ENCODE measurements at places on chromosomes 7 and 10.

- DNase-seq, result no peak
Measured at GRCh38 chr10:49217645-49218044, 29.5 kb upstream of the TMEM273 start.

DNA sequence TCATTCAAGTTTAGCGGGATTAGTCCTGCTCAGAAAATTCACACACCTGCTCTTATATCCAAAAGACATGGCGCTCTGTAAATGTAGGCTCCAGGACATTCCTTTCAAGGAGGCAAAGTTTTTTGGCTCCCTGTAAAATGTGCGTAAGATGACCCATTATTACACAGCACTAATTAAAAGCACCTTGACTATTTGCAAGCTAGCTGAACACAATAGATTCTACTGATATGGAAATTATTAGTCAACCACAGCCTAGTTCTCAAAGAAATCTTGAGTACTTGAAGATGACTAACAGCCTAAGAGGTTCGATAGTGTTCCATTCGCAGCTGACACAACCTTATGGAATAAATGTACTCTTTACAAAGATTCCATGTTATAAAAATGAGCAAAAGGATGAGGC, 175.2 kb downstream of the BMPER start:
- DNase-seq, result no peak

DNA sequence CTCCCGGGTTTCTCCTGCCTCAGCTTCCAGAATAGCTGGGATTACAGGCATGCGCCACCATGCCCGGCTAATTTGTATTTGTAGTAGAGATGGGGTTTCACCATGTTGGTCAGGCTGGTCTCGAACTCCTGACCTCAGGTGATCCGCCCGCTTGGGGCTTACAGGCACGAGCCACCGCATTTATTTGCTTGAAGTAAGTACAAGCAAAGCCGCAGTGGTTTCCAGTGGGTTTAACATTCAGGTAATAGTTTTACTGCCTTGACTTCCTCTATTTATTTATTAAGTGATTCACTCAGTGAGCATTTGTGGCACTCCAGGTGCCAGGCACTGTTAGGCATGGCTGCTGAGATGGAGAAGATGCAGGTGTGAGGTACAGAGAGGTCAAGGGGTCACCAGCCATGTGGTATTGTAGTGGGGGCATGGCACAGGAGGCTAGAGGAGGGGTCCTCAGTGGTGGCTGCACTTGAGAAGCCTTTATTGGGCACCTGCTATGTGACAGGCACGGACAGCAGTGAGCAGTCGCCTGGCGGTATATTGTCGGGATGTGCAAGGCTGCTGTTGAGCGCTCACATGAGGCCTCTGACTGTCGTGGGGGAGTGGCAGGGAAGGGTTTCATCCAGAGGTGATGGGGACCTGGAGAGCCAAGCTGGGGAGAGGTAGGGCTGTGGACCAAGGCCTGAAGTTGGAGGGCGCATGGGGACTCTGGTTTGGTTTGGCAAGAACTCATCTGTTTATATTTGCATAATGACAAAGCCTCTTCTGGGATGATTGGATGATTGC, 54.9 kb downstream of the DOCK1 start:
- DNase-seq, result no peak

DNA sequence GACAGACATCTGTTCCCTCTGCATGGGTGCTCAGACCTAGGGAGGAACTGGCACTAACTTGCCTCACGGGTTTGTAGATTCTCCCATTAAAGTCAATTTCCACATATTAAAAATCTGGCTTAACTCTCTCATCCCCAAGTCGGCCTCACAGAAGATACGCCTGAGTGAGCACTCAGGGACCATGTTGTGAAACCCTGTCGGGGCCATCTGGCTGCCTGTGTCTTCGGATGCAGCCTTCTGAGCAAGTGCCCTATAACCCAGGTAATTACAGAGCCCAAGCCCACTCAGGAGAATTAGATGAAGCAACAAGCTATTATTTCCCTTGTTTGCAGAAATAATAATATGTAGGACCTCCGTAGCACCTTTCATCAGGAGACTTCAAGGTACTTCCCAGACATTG, 219.3 kb upstream of the GLI3 start:
- DNase-seq, result no peak

- DNase-seq, result no peak
Measured at GRCh38 chr10:95564291-95564690, 3.1 kb upstream of the SORBS1 start.

DNA sequence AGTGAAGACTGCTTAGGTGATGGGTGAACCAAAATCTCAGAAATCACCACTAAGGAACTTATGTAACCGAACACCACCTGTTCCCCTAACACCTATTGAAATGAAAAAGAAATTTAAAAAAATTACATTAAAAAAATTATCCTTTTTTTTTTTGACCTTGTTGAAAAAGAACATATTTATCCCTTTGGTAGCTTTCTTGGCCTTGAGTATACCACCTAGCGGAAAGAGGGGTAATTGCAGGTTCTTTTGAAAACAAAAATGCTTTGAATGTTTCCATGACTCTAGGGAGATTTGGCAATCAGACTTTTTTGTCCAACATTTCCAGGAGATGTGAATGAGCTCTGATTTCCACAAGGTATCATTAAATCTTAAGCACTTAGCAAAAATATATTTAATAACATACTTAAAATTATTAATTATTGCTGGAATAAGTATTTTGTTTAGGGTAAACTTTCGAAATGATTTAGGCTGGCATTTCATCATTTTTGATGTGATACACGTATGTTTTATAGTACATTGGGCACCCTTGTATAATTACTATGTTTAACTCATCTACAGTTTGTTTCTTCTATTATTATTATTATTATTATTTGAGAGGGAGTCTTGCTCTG, 47.0 kb upstream of the ELMO1 start:
- no peak for DNase-seq

GRCh38 chr7:82050792-82051191, 280.9 kb upstream of the HGF start:
- no peak for DNase-seq

GRCh38 chr10:110005719-110006118, 2.1 kb upstream of the ADD3 start:
- DNase-seq, result no peak

DNA sequence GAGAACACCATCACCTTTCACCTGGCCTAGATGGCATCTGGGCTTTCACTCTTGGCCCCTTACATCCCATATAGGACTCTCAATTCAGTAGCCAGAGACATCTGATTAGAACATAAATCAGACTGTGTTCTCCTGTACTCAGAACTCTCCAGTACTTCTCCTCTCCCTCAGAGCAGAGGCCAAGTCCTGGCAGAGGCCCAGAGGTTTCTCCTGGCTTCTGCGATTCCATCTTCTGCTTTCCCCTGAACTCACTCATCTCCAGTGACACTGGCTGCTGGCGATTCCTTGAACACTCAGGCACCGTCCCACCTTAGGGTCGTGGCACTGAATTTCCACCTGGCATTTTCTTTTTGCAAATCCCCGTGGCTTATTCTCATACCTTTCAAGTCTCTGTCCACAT, 4.9 kb upstream of the NEUROD6 start:
- no peak for DNase-seq

DNA sequence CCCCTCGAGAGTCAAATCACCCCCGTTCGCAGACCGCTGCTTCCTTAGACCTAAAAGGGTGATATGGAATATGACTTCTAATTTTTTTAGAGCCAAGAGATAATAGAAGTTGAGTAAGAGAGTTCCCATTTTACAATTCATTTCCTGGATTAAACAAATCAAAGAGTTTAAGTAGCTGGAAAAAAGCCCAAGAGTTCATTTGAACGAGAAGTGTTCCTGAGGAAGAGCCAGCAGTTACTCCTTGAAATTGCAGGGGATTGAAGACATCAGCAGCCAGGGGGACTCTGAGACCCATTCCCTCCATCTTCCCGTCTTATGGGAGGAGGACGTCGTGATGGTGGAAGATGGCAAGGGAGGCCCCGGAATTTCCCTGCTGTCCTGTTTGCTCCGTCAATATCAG, 277.0 kb downstream of the WDR11 start:
- no peak for DNase-seq

DNA sequence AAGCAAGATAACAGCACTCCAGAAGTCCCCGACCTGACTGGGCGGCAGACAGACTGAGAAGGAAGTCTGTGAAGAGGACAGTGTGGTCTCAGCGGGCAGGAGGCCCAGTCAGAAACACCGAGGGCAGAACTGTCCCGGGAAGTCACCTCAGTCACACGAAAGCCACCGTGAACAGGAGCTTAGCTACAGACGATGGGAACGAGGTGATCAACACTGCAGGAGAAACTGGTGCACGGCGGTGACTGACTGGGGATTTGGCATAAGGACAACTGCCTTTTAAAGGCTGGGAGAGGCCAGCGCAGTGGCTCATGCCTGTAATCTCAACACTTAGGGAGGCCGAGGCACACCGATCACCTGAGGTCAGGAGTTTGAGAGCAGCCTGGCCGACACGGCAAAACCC, 217.8 kb downstream of the PTPRN2 start:
- DNase-seq, result no peak

GRCh38 chr7:101671371-101672356, 42.6 kb upstream of the MYL10 start:
- DNase-seq, result no peak

DNA sequence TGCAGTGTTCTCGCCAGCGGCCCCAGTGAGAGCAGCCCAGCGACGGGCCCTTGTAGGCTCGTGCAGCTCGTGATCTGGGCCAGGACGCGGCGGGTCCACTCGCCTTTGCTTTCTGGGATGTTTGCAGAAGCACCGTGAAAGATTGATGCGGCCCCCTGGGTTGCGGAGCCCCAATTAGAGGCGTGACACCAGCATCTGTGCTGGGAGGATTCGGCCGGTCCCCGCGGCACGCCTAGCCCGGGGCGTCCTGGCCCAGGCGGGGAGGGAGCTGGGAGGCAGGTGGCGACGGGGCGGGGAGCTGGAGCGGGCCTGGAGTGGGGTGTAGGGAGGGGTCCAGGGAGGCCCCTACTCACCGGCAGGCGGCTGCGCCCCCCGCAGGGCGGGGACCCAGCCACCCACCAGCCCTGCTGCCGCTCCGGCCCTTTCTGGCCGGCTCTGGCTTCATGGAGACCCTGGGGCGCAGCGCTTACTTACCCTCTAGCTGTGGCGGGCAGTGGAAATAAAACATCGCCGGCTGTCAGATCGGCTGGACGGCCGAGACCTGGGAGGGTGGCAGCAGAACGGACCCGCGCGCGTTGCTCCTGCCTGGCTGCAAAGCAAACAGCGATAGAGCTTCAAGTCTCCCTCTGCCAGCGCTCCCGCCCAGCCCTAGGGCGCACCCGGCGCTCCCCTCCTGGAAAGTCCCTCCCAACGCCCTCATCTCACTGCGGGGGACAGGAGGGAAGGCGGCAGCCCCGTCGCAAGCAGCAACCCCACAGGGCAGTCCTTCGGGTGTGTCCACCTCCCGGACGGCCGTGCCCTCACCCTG, 752 bp downstream of the DRGX start:
- DNase-seq, result no peak

DNA sequence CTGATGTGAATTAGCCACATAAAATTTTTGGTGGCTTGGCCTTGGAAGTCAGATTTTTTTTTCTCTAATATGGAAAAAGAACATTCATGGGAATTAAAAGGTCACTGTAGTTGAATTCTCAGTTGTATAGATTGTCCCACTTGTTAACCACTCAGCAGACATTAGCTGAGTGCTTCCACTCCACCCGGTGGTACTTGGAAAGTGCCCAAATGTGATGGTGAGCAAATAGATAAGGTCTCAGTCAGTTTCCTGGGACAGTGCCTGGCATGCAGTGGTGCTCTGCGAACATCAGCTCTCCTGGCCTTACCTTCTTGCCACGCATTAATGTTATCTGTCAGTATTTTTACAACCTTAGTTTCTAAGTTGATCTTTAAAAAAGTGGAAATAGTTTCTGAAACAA, 1.4 kb downstream of the ATP5F1C start:
- no peak for DNase-seq

DNA sequence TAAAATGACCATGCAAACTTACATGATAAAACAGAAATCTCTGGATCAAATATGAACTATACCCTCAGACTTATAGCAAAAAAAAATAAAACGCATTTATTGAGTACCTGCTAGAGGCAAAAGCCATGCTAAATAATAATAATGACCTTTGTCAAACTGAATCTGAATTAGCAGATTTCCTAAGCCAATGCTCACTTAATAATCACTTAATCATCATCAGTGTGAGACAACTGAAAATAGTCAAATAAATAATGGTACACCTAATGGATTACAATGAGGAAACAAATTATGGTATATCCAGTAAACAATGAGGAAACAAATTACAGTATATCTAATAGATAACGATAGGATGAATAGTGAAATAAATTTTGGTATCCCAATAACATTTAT, 37.6 kb downstream of the COL1A2 start:
- no peak for DNase-seq

- no peak for DNase-seq
Measured at GRCh38 chr10:113716109-113716910, 35.2 kb upstream of the PLEKHS1 start.

DNA sequence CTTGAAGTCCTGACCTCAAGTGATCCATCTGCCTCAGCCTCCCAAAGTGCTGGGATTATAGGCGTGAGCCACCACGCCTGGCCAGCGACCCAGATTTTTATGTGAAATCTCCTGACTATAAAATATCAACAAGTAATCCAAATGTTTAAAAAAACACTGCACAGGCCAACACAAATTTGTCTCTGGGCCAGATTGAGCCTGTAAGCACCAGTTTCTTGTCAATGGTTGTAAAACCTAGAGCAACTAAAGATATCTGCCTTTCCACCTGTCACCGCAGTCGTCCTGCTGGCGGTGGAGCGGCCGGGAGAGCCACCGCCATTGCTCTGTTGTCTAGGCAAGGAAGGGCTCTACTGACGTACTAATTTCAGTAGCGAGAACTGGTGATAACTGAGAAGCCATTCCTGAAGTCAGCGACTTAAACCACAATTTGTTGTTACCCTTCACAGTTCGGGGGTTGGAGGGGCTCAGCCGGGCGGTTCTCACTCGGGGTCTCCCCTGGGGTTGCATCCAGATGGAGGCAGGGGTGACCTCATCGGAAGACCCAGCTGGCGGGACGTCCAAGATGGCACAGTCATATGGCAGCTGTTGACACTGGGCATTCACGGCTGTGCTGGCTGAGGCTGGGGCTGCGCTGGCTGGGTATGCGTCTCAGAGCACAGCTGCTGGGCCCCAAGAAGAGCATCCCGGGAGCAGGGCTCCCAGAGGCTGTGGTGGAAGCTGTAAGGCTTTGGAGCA, 55.2 kb upstream of the PDGFA start:
- DNase-seq, result no peak

- no peak for DNase-seq
Measured at GRCh38 chr7:27202018-27202861, 2.3 kb upstream of the HOXA13 start.
